Aorta (tissue), 5 donors: ENCODE measurements at places on chromosomes 3 and 15. TPM values are rescaled to one million over a fixed set of nuclear protein-coding genes. Genes with fewer than 3 reads are reported as not detected.

- no peaks in the 10 kb centered on the region for H3K4me1 ChIP-seq
- no peaks in the 10 kb centered on the region for H3K27me3 ChIP-seq
- no peaks in the 10 kb centered on the region for H3K36me3 ChIP-seq
- no peak overlapping the region for H3K27ac ChIP-seq
- H3K4me3 ChIP-seq: no peak overlapping the region
- DNase-seq: no peak
Measured at GRCh38 chr3:1439395-1439794, 346.6 kb downstream of the CNTN6 start.

Gene CCDC39
- 0.60 TPM for total RNA-seq

DNA sequence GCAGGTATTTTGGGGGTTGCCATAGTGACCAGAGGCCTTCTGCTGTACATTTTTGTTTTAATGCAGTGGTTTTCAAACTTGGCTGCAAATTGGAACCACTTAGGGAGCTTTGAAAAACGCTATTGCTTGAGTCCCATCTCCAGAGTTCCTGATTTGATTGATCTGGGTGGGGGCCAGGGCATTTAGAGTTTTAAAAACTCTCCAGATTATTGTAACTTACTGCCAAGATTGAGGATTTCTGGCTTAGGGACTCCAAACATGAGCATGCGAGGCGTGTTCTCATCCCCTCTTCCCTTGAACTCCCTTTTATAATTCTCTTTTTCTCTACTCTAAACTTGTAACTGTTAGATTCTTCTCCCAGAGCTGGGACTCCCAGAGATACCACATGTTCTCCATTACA is 340.8 kb upstream of the SUCLG2 start:
- H3K4me1 ChIP-seq: no peaks in the 10 kb centered on the region
- no peak overlapping the region for H3K4me3 ChIP-seq
- DNase-seq: no peak
- no peak overlapping the region for H3K27ac ChIP-seq
- H3K36me3 ChIP-seq: no peaks in the 10 kb centered on the region

DNA sequence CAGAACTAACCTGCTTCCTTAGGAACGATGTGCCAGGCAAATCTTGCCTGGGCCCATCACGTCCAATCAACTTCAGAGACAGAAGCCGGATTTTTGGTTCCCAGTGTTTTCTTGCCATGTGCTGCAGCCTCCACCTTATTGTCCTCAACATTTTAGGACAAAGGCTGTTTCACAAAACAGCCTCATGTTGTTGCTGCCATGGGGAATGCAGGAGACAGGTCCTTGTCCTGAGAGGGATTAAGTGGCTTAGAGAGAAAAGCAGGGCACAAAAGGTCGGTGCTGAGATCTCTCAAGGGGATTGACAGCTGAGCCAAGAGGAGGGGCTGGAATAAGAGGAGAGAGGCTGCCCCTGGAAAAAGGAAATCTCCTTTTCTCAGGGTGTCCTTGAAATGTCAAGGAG is 11.3 kb upstream of the NMNAT3 start:
- no peak overlapping the region for H3K4me3 ChIP-seq
- DNase-seq: no peak
- peaks cover 2% of the 10 kb centered on the region for H3K4me1 ChIP-seq
- no peaks in the 10 kb centered on the region for H3K27me3 ChIP-seq
- H3K27ac ChIP-seq: no peak overlapping the region

GRCh38 chr15:83380682-83381081 is 66.5 kb upstream of the SH3GL3 start:
- no peaks in the 10 kb centered on the region for H3K27me3 ChIP-seq
- H3K4me1 ChIP-seq: no peaks in the 10 kb centered on the region
- no peaks in the 10 kb centered on the region for H3K36me3 ChIP-seq
- no peak overlapping the region for H3K27ac ChIP-seq
- no peak overlapping the region for H3K4me3 ChIP-seq

Gene IQCH
- total RNA-seq: 3.4 TPM

Gene ACTC1
- 107 TPM for total RNA-seq

Gene CDHR4
- 0.26 TPM for total RNA-seq

DNA sequence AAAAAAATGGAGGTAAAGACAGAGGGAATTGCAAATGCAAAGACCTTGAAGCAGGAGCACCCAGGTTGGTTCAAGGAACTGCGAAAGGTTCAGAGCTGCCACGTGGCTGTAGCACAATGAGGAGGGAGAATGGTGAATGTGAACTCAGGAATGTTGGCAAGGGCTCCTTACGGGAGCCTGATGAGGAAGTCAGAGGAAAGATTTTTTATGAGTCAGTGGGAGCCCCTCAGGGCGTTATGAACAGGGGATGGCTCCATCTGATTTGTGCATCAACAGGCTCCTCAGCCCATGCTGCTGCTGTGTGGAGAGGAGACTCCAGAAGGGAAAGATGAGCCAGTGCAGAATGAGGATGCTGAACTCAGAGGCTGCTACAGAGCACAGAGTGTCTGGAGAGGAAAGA is 194.4 kb downstream of the ARRDC4 start:
- no peak for DNase-seq
- peaks cover 3% of the 10 kb centered on the region for H3K27me3 ChIP-seq
- H3K36me3 ChIP-seq: no peaks in the 10 kb centered on the region
- H3K27ac ChIP-seq: no peak overlapping the region

Gene SEMA5B
- 4.9 TPM for total RNA-seq

GRCh38 chr3:73319179-73319769 is 257.8 kb downstream of the EBLN2 start:
- no peaks in the 10 kb centered on the region for H3K27me3 ChIP-seq
- no peak overlapping the region for H3K4me3 ChIP-seq
- no peak for DNase-seq
- H3K27ac ChIP-seq: no peak overlapping the region
- H3K4me1 ChIP-seq: no peaks in the 10 kb centered on the region

DNA sequence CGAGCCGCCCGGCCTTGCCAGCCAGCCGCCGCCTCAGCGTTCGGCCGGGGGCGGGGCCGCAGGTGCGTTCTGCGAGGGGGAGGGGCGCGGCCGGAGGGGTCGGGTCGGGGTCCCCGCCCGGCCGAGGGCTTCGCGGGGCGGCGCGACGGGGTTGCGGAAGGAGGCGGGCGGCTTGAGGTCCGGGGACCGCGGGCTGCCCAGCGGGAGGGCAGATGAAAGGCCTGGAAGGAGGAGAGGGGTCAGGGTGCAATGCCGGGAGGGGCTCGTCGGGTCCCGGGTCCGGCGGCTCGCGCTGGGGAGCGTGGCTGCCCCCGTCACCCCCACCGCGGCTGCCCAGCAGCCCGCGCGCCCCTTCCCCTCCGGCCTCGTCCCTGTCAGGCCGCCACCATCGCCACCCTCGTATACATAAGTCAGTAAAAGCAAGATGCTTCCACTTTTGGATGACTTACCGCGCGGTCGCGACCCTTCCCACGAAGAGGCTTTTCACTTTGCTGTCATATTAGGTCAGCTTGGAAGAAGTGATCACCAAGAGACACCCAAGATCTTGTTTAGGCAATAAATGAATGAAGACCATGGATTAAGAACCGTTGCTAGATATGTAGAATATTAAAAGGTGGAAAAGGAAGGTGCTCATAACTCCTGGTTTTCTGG is 620 bp upstream of the ANP32A start:
- H3K36me3 ChIP-seq: no peaks in the 10 kb centered on the region
- DNase-seq: no peak
- H3K27ac ChIP-seq: no peak overlapping the region

Gene SEMA3F
- 39.2 TPM for total RNA-seq

Gene BFSP2
- total RNA-seq: not detected

GRCh38 chr15:41286665-41287333 is 45.6 kb downstream of the OIP5 start:
- no peaks in the 10 kb centered on the region for H3K36me3 ChIP-seq
- H3K27ac ChIP-seq: no peak overlapping the region
- H3K4me3 ChIP-seq: no peak overlapping the region
- no peaks in the 10 kb centered on the region for H3K27me3 ChIP-seq
- no peak for DNase-seq
- no peaks in the 10 kb centered on the region for H3K4me1 ChIP-seq

DNA sequence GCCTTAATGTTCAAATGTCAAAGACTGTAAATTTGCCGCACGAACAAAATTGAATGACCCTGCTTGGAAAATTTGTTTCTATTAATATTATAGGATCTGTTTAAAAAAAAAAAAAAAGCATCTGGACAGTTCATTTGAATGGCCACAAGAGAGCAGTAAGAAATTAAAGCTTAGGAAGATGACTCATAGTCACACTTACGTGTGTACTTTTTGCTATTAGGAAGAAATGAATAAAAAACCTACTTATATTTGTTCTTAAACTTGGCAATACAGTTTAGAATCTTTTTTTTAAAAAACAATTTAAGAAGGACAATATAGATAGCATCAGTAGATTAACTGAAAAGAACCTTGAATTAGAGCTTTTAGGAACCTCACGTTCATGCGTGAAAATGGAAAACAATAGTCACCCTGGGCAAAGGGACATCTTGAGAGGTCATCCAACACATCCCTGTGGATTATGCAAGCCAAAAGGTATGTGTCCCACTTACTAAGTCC is 621.8 kb downstream of the MECOM start:
- H3K4me1 ChIP-seq: no peaks in the 10 kb centered on the region
- H3K36me3 ChIP-seq: no peaks in the 10 kb centered on the region
- no peak overlapping the region for H3K4me3 ChIP-seq
- H3K27ac ChIP-seq: no peak overlapping the region

DNA sequence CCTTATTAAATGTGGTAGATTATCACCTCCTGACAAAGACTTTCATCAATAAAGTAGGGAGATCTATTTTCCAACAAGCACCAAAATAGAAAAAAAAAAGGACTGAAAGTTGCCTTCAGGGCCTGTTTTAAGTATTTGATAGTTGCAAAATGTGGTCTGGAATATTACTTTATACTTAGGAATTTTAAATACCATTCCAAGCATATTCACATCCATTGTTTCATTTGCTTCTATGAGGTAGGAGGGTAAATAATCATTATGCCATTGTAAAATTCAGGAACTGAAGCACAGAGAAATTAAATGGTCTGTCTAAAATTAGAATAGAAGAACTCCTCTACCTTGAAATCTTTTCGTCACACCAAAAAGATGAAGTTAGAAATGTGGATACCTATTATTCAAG is 110.0 kb downstream of the TMCC1 start:
- H3K27me3 ChIP-seq: no peaks in the 10 kb centered on the region
- no peak overlapping the region for H3K27ac ChIP-seq
- H3K36me3 ChIP-seq: no peaks in the 10 kb centered on the region
- H3K4me3 ChIP-seq: no peak overlapping the region
- DNase-seq: no peak

DNA sequence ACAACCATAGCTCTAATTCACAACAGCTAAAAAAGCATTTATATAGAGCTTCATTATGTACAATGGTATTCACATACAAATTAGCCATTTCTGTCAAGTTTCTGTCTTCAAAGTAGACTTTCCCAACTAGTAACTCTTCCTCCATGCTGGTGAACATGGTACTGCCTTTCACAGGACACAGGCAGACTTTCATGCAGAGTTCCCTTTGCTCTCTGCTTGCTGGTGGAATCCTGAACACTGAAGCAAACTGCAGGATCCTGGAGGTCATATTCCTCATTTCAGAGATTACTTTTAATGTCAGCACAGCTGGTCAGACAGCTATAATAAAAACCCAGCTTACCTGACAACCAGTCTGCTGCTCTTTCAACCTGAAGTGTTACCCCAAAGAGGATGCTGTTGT is 53.6 kb downstream of the TASOR start:
- H3K27ac ChIP-seq: no peak overlapping the region
- DNase-seq: no peak
- no peaks in the 10 kb centered on the region for H3K4me1 ChIP-seq
- H3K4me3 ChIP-seq: no peak overlapping the region
- H3K36me3 ChIP-seq: peaks cover 2% of the 10 kb centered on the region

Gene LIPH
- not detected for total RNA-seq
